ENCODE measurements at places on chromosomes 11 and 22.
A peak's percentile ranks its signal among the peaks of the same experiment; 100 is the strongest.

GRCh38 chr22:28734393-28734792 is 7.2 kb downstream of the CHEK2 start:
- DNase-seq, result no peak

GRCh38 chr11:119258180-119258579 is 52.0 kb downstream of the CBL start:
- DNase-seq, result no peak

- no peak for DNase-seq
Observed at GRCh38 chr22:21014726-21015465, at the start of gene P2RX6. TSS of gene P2RX6 (plus strand) at chr22:21015165. CDS start at chr22:21015175, 10 bp downstream.

DNA sequence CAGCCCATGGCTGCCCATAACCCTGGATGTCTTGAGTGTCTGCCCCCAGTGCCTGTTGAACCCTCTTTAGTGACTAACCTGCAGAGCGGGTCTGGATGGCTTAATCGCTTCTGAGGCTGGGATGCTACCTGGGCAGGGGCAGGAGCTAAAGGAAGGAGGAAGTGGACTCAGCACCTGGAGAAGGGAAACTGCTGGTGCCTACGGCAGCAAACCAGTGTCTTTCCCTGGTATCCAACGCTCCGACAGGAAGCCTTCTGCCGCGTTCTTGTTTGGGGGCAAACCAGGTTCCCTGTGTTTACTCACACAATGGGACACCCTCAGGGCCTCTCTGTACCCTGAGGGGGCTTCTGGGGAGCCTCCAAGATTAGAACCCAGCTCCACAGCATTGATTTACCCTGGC is 38.1 kb upstream of the B3GAT1 start:
- DNase-seq, result no peak

- DNase-seq, result no peak
Observed at GRCh38 chr11:87460842-87461637, 423.3 kb downstream of the TMEM135 start.

- no peak for DNase-seq
Observed at GRCh38 chr22:46727813-46728364, 10.2 kb downstream of the CERK start.

DNA sequence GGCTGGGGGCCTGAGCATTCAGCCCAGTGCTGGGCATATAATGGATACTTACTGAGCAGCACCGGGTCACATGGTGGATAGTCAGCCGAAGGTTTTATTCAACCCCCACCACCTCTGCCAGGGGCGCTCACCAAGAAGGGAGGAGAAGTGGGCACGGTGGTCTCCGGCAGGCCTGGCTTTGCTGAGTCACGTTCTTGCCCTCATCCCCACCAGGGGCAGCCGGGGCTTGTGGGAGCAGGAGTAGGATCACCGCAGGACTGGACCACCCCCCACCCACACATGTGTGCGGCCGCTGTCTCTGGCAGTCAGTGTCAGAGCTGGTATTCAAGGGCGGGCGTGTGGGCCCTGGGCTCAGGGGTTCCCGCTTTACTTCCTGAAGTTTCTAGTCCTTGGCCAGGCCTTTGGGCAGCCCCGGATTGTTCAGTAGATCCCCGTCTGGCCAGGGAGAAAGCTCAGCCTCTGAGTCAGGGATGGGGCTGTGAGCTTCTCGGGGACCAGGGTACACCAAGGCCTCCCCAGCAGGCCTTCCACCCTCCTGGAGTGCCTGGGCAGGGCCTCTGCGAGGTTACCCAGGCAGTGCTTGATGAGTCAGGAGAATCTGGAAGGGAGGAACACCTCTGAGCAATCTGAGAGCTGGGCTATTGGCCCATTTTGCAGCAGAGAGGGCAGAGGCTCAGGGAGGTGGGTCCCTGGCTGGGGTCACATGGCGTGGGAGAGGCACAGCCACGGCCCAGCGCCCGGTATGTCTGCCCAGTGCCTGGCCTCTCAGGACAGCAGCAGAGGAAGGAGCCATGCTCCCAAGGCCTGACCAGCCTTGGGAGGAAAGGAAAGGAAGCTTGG is 60.6 kb downstream of the RTL6 start:
- DNase-seq, result no peak

DNA sequence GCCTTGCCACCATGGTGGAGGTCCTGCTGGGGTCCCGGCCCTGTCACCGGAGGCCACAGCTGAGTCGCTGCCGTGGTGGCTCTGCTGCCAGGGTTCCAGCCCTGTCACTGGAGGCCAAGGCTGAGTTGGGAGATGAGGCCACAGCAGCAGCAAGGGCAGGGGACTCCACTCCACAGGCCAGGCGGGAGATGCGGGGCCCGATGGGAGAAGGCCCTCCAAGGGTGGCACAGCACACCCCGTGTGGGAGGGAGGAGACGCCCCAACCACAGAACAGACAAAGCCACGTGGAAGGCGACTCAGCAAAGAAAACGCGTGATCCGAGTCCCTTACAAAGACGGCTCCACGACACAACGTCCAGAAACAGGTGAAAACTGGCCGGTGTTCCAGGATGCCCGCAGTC is 159.3 kb downstream of the BRD1 start:
- peak; percentile 72 for DNase-seq

- no peak for DNase-seq
Observed at GRCh38 chr11:80837051-80837450, 1396.2 kb upstream of the TENM4 start.

DNA sequence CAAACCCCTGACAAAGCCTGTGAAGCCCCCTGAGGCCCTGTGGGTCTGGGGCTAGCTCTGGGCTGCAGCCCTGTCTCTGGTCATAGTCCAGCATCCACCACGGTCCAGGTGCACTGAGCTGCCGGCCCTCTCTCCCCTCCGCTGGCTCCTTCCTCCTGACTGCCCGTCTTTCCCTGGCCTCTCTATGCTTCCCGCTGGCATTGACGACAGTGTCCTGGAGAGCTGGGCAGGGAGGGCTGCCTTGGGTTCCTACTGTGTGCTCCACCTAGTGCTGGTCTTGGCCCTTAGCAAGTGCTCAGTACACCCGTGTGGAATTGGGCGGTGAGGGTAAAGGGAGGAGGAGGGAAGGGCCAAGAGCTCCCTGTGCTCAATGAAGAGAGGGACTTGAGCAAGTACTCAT is 868 bp upstream of the MYEOV start:
- DNase-seq, result no peak

GRCh38 chr22:19478045-19478900 is 720 bp downstream of the UFD1 start:
- no peak for DNase-seq

DNA sequence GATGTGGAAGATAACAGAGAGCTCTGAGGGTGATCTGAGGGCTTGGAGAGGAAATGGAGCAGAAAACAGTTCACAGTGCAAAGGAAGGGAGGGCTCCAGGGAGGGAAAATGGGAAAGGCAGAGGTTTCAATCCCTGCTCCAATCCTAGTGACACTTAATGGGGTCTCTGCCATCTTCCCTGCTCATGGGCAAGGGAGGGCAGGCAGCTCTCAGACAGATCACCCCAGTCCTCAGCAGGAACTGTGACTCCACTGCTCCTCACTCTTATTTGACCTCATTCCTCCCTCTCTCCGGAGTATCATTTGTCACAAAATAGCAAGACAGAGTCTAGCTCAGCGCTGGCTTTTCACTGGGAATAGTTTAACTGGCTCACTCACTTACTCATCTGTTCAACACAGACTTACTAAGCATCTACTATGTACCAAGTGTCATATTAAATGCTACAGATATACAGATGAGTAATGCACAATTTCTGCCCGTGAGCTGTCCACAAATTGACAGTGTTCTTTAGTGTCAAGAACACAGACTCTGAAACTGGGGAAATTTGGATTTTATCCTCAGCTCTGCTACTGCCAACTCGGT is 817.4 kb downstream of the OPCML start:
- DNase-seq, result no peak

DNA sequence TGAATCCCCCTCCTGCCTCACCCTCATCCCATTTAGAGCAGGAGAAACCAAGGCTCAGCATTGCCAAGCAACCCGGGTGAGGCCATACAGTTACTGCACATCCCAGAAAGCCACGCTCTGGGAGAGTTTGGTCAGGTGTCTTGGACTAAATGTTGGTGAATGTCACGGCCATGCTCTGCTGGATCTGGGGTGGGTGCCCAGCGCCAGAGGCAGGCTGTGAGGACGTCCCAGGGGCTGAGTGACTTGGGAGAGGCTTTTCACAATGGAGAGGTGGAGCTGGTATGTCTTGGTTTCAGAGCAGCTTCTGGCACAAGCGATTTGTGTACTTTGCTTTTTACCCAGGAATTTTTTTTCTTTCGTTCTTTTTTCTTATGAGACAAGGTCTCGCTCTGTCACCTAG is 6.6 kb downstream of the SERHL2 start:
- no peak for DNase-seq

DNA sequence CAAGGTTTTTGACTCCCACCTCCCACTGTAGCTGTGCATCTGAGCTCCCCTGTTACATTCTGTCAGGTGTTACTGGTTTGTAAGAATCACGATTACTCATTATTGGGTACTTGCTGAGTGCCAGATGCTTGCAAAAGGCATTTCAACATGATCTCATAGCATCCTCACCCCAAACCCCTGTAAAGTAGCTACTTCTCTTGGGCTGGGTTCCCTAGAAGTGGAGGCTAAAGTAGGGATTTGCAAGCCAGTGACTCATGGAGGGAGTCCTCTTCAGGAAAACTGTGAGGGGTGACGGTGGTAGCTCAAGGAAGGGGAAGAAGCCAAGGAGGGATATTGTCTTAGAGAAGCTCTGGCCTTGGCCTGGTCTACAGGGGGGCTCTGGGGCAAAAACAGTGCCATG is 78.6 kb downstream of the TIMP3 start:
- no peak for DNase-seq

DNA sequence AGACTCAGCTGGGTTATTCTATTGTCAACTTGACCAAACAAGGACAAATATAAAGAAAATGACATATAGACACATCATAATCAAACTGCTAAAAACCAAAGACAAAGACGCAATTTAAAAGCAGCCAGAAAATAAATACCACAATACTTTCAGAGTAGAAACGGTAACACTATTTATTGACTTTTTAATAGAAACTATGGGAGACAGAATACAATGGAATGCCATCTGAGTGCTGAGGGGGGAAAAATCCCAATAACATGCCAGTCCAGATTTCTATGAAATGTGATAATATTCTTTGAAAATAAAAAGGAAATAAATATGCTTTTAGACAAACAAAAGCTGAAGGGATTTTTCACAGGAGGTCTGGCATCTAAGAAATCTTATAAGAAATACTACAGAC is 30.7 kb downstream of the C11orf65 start:
- DNase-seq, result no peak

Measured in suprapubic skin (tissue), 4 donors.